ENCODE measurements at places on chromosomes 6 and 20. TPM values are rescaled to one million over a fixed set of nuclear protein-coding genes. Genes with fewer than 3 reads are reported as not detected.

GRCh38 chr20:23309781-23310180 is 40.8 kb upstream of the NXT1 start:
- no peak for DNase-seq

GRCh38 chr20:43857932-43858331 is 56.7 kb upstream of the TOX2 start:
- DNase-seq, result no peak

DNA sequence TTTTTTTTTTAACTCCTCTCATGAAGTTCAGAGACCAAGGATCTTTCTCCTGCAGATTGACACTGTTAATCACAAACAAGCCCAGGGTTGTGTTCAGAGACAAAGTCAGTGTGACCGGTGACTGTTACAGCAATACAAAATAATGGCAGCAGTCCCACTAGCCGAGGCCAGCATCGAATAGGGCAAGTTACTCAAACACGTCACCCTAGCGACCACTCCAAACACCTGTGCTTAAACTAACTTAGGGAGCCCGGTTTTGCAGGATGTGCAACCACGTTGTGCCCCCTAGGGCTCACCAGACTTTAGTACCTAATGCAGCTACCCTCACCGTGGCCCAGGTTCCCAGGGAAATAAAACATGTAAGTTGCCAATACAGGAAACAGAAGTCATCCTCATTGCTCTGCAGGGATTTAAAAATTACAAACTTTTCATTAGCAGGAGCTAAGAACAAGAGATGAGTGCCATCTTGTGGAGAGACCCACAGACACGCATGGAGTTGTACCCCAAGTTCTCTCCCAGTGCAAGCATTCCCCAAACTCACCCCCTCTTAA is 38.1 kb downstream of the FAM50B start:
- DNase-seq, result no peak

- DNase-seq, result no peak
These were observed 509.9 kb upstream of the POU3F2 start for GRCh38 chr6:98324446-98324845.

DNA sequence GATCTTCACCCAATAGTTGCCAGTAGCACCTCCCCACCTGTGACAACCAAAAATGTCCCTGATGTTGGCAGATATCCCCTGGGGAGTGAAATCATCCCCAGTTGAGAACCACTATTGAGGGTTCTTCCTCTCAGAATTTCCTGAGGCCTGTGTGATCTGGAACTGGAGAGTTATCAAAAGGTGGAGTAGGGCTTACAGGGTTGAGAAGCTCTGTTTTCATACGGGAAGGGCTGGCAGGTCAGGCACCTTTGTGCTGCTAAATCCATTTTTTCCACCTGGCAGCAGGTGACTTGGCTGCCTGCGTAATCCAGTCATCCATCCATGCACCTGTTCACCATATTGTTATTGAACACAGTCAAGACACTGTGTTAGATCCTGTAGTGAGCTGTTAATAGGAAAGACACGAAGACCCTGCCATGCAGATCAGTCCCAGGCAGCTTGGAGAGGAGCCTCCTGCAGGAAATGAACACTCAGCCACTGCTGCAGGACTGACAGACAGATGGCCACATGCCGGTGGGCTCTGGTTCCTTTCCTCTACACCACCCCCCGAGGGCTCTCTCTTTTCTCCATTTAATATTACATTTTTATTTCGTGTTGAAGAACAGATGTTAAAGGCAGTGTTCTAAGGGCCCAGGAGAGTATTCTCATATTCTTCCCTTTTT is 5.4 kb downstream of the DUSP22 start:
- no peak for DNase-seq

GRCh38 chr20:60249436-60249835 is 291.2 kb downstream of the CDH26 start:
- DNase-seq, result no peak

- no peak for DNase-seq
These were observed 92.4 kb downstream of the RTN4IP1 start for GRCh38 chr6:106536851-106537250.

Gene DOP1A
- polyA plus RNA-seq, result 42.1 TPM

Gene HTR1E
- polyA plus RNA-seq, result 0.64 TPM

Gene CCM2L
- 8.4 TPM for polyA plus RNA-seq

Gene ZFAND3
- 161 TPM for polyA plus RNA-seq

Gene MAFB
- polyA plus RNA-seq, result 117 TPM

Gene SLC13A3
- 22.9 TPM for polyA plus RNA-seq

Gene RALGAPB
- polyA plus RNA-seq, result 44.4 TPM
